Activated T-helper 2 cell treated with anti-CD3 and anti-CD28 coated beads, Interferon-gamma antibody, Interleukin-2, Interleukin-4, amounts not matched to agents 10 μg/mL and 5 μg/mL and 100 μg/mL, durations not matched to agents 14 hours and 24 hours and 36 hours (primary cell): ENCODE measurements at places on chromosomes 5 and 9. TPM values are rescaled to one million over a fixed set of nuclear protein-coding genes. Genes with fewer than 3 reads are reported as not detected.
A peak's percentile ranks its signal among the peaks of the same experiment; 100 is the strongest.

The IFNB1 gene
- not detected in 2 replicates for total RNA-seq

DNA sequence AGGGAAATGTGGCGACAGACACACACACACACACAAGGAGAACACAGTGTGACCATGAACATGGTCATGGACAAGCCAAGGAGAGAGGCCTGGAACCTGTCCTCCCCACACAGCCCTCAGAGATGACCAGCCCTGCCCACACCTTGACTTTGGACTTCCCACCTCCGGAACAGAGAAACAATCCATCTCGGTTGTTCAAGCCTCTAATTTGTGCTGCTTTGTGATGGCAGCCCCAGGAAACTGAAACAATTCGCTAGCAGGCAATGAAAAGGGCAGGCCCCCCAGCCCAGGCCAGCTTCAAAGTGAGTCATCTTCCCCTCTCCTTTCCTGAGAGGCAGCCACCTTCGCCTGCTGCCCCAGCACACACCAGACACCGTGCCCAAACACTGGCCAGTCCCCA, 47.7 kb downstream of the NSUN2 start:
- H3K27me3 ChIP-seq, result peaks cover 59% of the 10 kb centered on the region
- DNase-seq, result no peak
- H3K27ac ChIP-seq, result no peak overlapping the region
- H3K36me3 ChIP-seq, result no peaks in the 10 kb centered on the region

The PCDHGC3 gene
- 0.21 and 0.23 TPM in 2 replicates for total RNA-seq

- no peak for DNase-seq
- H3K27ac ChIP-seq, result no peak overlapping the region
- peaks cover 26% of the 10 kb centered on the region for H3K27me3 ChIP-seq
- no peak overlapping the region for H3K4me3 ChIP-seq
- H3K36me3 ChIP-seq, result no peaks in the 10 kb centered on the region
- peaks cover 14% of the 10 kb centered on the region for H3K4me1 ChIP-seq
These were observed 35.6 kb upstream of the HAND1 start for GRCh38 chr5:154513669-154514084.

DNA sequence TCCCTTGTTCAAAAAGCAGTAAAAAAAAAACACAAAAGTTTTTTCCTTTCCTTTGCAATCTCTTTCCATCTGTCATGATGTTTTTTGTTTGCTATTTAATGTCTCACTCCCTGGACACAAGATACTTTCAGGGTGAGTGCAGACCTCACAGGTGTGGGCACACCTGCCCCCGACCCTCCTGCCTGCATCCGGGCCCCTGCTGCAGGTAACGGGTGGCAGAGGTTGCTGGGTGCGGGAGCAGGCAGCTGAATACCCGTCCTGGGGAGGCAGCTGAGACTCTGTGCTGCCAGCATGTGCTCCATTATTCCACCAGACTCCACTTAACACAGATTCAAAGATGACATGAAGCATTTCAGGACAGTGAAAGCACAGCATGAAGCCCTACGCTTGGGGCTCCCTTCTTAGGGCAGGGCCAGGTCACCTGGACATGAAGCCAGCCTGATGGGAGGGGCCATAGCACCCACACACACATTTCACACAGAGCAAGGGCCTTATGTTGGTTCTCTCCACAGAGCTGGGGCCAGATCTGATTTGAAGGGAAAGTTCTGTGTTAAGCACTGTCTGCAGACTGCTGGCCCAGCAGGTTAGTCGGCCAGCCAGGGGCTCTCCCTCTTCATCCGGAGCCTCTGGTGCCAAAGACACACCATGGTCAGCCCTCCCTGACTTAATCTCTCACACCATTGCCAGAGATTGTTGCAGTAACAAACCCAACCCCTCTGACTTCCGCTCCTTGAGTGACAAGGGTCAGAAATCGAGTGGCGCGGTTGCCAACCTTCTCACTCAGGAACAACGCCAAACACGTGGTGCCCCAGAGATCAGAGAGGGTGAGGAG, 13.0 kb downstream of the NEK6 start:
- H3K4me3 ChIP-seq, result no peak overlapping the region
- no peak for DNase-seq
- H3K4me1 ChIP-seq, result peaks cover 12% of the 10 kb centered on the region
- H3K36me3 ChIP-seq, result peaks cover 10% of the 10 kb centered on the region

DNA sequence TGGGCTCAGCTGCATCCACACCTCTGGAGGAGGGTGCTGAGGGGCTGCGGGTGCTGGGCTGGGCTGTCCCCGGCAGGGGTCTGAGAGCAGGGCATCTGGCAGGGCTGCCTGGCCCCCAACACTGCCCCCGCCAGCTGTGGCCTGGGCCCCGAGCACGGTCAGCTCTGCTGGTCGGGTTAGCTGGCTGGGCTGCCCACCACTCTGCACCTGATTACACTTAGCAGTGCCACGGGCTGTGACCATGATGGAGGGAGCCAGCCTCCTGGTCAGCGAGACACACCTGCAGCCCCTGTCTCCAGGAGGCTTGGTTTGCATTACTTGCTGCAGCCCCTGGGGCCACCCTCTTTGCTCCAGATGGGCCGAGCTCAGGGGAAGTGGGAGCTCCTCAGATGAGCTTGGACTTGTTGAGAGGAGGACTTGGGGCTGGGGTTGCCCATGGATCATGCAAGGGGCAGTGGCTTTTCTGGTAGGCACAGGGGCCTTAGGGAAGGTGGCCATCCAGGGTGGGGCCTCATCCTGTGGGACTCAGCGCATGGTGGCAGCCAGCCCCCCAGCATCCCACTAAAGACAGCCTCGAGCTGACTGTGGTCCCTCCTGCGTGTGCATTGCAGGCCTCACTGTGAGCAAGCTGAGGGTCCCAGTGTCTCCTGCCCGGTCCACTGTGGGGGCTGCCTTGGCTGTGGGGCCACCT, 132.0 kb upstream of the FAM120A start:
- H3K4me1 ChIP-seq, result no peaks in the 10 kb centered on the region
- no peak for DNase-seq
- no peak overlapping the region for H3K27ac ChIP-seq
- peaks cover 22% of the 10 kb centered on the region for H3K27me3 ChIP-seq

The GDA gene
- total RNA-seq, result 0.07 TPM in 1 of 2 replicates, not detected in the other

- H3K4me3 ChIP-seq, result no peak overlapping the region
- peaks cover 1% of the 10 kb centered on the region for H3K4me1 ChIP-seq
- DNase-seq, result no peak
- H3K27ac ChIP-seq, result no peak overlapping the region
- no peaks in the 10 kb centered on the region for H3K36me3 ChIP-seq
- no peaks in the 10 kb centered on the region for H3K27me3 ChIP-seq
These were observed 8.8 kb downstream of the SLC26A2 start for GRCh38 chr5:149969181-149969930.

GRCh38 chr5:147750065-147750464, 32.5 kb downstream of the JAKMIP2 start:
- H3K4me1 ChIP-seq, result no peaks in the 10 kb centered on the region
- no peak overlapping the region for H3K4me3 ChIP-seq
- no peaks in the 10 kb centered on the region for H3K36me3 ChIP-seq
- H3K27me3 ChIP-seq, result no peaks in the 10 kb centered on the region
- DNase-seq, result no peak

DNA sequence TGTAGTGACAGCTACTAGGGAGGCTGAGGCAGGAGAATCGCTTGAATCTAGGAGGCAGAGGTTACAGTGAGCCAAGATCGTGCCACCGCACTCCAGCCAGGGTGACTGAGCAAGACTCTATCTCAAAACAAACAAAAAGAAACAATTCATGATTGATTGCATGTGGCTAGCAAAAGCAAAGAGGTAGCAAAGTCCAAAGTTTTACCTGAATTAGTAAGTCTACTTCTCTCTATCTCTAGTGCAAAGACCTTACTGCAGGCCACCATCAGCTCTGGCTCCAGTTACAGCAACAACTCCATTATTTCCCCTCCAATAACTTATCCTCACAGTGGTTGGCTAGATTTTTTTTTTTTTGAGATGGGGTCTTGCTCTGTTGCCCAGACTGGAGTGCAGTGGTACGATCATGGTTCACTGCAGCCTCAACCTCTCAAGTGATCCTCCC, 6.2 kb upstream of the SAR1B start:
- H3K27me3 ChIP-seq, result no peaks in the 10 kb centered on the region
- peaks cover 10% of the 10 kb centered on the region for H3K4me1 ChIP-seq
- H3K27ac ChIP-seq, result no peak overlapping the region
- DNase-seq, result no peak
- H3K4me3 ChIP-seq, result no peak overlapping the region

The LHX3 gene
- not detected in 2 replicates for total RNA-seq

DNA sequence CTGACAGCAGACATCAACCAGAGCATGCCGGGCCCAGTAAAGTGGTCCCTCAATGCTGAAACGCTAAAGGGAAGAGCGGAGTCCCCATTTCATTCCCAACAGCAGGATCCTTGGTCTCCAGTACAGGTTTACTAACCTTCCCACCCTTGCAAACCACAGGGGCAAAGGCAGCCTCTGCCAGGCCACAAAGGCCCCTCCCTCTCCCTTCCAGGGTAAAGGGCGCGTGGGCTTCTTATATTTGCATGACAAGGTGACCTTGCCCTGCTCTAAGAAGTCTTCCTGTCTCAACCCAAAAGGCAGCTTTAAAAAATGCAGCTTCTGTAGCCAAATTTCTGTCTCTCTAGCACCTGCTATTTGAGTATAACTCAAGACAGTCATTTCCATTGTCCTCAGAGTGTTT, 131.5 kb upstream of the PTCH1 start:
- no peak for DNase-seq
- no peak overlapping the region for H3K4me3 ChIP-seq
- H3K4me1 ChIP-seq, result no peaks in the 10 kb centered on the region
- no peak overlapping the region for H3K27ac ChIP-seq

GRCh38 chr5:56783261-56783660, 32.1 kb upstream of the MAP3K1 start:
- H3K4me1 ChIP-seq, result no peaks in the 10 kb centered on the region
- H3K4me3 ChIP-seq, result no peak overlapping the region

GRCh38 chr9:72210522-72210921, 61.3 kb downstream of the GDA start:
- no peaks in the 10 kb centered on the region for H3K36me3 ChIP-seq
- no peak overlapping the region for H3K4me3 ChIP-seq
- no peaks in the 10 kb centered on the region for H3K4me1 ChIP-seq
- H3K27me3 ChIP-seq, result peaks cover 14% of the 10 kb centered on the region

GRCh38 chr5:6181147-6181729, 197.1 kb downstream of the MED10 start:
- H3K27me3 ChIP-seq, result no peaks in the 10 kb centered on the region
- no peaks in the 10 kb centered on the region for H3K4me1 ChIP-seq
- H3K36me3 ChIP-seq, result no peaks in the 10 kb centered on the region
- no peak overlapping the region for H3K27ac ChIP-seq
- no peak overlapping the region for H3K4me3 ChIP-seq

GRCh38 chr5:6822556-6823343, 109.5 kb downstream of the TENT4A start:
- H3K4me3 ChIP-seq, result no peak overlapping the region
- H3K36me3 ChIP-seq, result no peaks in the 10 kb centered on the region
- H3K27ac ChIP-seq, result no peak overlapping the region
- H3K4me1 ChIP-seq, result peaks cover 16% of the 10 kb centered on the region
- peaks cover 22% of the 10 kb centered on the region for H3K27me3 ChIP-seq

The GGTA1 gene
- not detected in 2 replicates for total RNA-seq

The ASPN gene
- total RNA-seq, result not detected in 2 replicates

The PRDM9 gene
- not detected in 2 replicates for total RNA-seq

DNA sequence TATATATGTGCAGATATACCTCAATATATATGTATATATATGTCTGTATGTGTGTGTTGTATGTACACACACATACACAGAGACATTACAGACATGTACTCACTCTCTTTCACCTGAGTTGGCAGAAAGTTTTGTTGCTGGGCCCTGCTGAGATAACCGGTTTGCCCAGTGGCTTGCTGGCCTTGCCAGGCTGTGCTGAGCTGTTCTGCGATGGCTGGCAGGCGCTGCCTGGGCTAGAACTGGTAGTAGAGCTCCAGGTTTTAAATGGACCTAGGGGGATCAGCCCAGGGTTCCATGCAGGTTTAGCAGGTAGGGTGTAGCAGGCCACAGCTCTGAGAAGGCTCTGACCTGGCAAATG, 394.3 kb downstream of the GADD45G start:
- no peak for DNase-seq
- peak overlapping the region; percentile 40 for H3K27ac ChIP-seq
- no peaks in the 10 kb centered on the region for H3K36me3 ChIP-seq
- H3K4me1 ChIP-seq, result peaks cover 36% of the 10 kb centered on the region
- H3K27me3 ChIP-seq, result peaks cover 1% of the 10 kb centered on the region
- peak overlapping the region; percentile 41 for H3K4me3 ChIP-seq

DNA sequence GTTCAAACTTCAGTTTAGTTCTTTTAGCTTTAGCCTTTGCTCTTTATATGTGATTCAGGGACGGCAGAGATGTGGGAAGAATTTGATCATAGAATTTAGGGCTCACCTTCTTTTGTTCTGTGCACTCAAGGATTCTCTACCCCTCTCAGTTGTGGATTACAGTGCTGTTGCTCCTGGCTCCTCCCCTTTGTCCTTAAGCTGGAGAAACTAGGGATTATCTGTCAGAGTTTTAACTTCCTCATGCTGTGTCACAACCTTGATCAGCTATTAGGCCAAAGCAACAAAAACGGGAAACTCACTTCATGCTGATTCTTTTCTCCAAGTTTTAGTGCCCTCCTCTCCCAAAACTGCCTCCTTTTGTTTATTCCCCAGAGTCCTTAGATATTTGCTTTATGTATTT, 13.0 kb upstream of the PCDHAC2 start:
- no peak overlapping the region for H3K4me3 ChIP-seq
- no peak overlapping the region for H3K27ac ChIP-seq
- H3K27me3 ChIP-seq, result no peaks in the 10 kb centered on the region
- no peak for DNase-seq
- no peaks in the 10 kb centered on the region for H3K4me1 ChIP-seq

GRCh38 chr5:131541762-131542161, 93.3 kb downstream of the RAPGEF6 start:
- peak overlapping the region; percentile 51 for H3K27ac ChIP-seq
- H3K4me3 ChIP-seq, result no peak overlapping the region
- H3K4me1 ChIP-seq, result peaks cover 53% of the 10 kb centered on the region
- H3K27me3 ChIP-seq, result no peaks in the 10 kb centered on the region
- no peak for DNase-seq
- H3K36me3 ChIP-seq, result peaks cover 69% of the 10 kb centered on the region

GRCh38 chr9:91127653-91128052, 234.1 kb downstream of the AUH start:
- peaks cover 71% of the 10 kb centered on the region for H3K36me3 ChIP-seq
- H3K27me3 ChIP-seq, result no peaks in the 10 kb centered on the region
- no peak overlapping the region for H3K4me3 ChIP-seq
- DNase-seq, result no peak
- H3K4me1 ChIP-seq, result peaks cover 46% of the 10 kb centered on the region

The ANKRD18B gene
- 1.6 and 2.6 TPM in 2 replicates for total RNA-seq

DNA sequence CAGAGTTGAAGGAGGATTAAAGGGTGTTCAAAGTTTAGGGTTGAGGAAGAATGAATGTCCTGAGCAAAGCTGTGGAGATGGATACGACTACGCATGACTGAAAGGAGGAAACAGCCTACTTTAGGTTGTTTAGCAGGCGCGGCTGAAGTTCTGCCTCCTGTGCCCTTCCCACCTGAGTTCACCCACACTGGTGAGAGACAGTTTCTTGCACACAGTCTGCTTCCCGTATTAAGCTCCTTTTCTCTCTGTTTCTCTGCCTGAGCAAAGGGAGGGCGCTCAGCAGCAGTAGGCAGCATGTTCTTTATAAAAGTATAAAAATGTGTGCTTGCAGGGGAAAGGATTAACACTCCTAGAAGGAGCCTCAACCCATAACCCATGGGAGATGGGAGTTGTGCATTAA, 224.0 kb upstream of the SMARCA2 start:
- no peaks in the 10 kb centered on the region for H3K36me3 ChIP-seq
- no peaks in the 10 kb centered on the region for H3K4me1 ChIP-seq
- no peak overlapping the region for H3K4me3 ChIP-seq
- DNase-seq, result no peak

The SLCO6A1 gene
- not detected in 2 replicates for total RNA-seq

GRCh38 chr9:111036946-111037345, 1.3 kb downstream of the LPAR1 start:
- no peak for DNase-seq
- H3K36me3 ChIP-seq, result no peaks in the 10 kb centered on the region
- peak overlapping the region; percentile 1 for H3K4me3 ChIP-seq
- H3K27me3 ChIP-seq, result peaks cover 45% of the 10 kb centered on the region
- no peak overlapping the region for H3K27ac ChIP-seq
